Type B pancreatic cell (in vitro differentiated cells): ENCODE measurements at places on chromosomes 5 and 9. TPM values are rescaled to one million over a fixed set of nuclear protein-coding genes. Genes with fewer than 3 reads are reported as not detected.

FOXB2 gene
- total RNA-seq = 0.24 TPM in 1 of 2 replicates, not detected in the other

FGF18 gene
- 1.7 and 3.2 TPM in 2 replicates for total RNA-seq

DNA sequence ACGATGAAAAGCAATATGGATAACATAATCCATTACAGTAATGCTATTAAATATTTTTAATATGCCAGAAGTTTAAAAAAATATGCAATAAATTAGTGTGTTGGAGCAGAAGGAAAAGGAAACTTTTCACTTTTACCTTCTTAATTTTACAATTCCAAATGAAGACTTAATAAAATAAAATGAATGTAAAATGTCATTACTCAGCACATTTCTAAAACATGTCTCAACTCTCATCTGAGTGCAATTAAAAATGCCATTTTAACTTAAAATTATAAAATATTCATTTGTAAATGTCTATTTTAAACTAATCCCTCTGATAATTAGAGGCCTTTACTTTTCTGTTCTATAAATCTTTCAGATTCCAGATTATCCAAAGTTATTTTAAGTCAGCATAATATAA is 733.4 kb downstream of the DNAH5 start:
- DNase-seq = no peak

- DNase-seq = no peak
Measured at GRCh38 chr5:149151717-149152116, 10.4 kb downstream of the ABLIM3 start.

GRCh38 chr5:141701360-141702119 is 19.5 kb upstream of the ARAP3 start:
- DNase-seq = no peak

DNA sequence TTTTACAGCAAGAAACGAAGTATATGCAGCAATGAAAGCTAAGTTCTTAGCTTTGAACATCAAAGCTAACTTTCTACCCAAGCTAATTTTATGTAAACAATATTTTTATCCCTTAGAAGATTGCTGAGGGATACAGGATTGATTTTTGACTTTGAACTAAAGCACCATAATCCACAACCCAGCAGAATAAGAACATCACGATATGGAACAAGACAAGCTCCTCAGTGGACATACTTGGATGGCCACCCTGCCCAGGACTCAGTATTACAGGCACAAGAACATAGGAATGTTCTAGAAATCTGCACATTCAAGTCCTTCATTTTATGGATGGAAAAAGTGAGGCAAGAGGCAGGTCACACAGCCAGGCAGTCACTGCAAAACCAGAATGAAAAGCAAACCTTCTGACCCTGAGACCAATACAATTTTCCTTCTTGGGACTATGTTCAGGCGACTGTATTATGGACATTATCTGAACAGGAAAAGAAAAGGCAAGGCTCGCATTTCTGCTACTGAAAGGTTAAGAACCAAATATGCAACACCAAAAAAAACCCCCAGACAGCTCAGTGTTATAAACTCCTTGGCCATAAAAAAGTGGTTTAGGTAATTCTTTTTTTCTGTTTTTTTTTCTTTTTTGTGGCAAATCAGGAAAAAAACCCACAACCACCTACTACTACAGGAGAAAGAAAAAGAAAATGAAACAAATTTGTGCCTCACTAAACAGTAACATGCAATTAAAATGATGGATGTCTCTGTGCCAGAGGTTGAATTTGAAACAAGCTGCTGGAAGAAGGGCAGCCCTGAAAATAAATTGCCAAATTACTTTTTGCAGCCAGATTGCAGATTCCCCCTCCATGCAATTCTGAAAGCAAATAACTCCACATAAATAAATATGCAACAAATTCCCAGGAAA is 25.4 kb downstream of the EPB41L4B start:
- no peak for DNase-seq

DNA sequence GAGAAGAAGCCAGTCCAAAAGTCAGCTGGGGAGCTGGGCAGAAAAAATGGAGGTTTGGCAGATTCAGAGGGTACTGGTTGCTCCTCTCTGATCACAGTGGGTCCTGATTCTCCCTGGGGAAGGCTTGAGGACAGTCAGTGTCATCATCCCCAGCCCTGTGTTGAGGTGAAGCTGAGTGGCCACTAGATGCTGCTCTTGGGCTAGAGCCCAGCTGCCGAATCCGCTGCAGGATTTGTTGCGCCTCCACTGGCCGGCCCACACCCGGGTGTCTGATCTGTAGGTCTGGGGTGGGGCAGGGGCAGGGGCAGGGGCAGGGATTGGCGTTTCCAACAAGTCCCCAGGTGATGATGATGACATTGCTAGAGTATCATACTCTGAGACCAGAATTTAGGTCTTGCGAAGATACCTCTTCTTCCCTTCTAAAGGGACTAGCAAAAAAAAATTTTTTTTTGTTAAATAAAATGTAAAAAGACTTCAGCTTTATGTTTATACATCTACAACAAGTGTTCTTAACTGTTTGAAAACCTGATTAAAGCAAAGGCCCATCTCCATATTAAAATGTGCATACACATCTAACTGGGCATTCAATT is 106.8 kb downstream of the PDE6A start:
- no peak for DNase-seq

- DNase-seq = no peak
Measured at GRCh38 chr9:97900103-97900737, 22.1 kb downstream of the TRMO start.
